Stimulated activated CD4-positive, alpha-beta T cell treated with anti-CD3 and anti-CD28 coated beads, Interleukin-2, amount 100 ng/mL, for 48 hours (primary cell): ENCODE measurements at places on chromosomes 1 and 21.

DNA sequence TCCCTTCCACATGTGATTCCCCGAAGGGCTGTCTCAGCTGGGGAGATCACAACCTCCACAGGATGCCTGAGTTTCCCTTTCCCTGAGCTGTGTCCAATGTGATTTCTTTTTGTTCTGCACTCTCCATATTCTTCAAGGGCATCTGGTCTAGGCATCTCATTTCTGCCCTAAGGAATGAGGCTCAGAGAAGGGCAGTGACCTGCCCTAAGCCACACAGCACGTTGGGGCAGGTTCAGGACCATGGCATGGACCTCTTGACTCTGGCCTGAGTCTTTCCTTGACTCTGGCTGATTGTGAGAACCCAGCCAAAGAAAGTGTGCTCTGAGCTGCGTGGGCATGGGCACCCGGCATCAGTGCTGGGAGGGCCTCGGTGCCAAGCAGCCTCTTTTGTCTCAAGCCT lies 590.3 kb downstream of the PTPRU start:
- DNase-seq: no peak

- DNase-seq: no peak
These were observed 85.0 kb downstream of the MRPL37 start for GRCh38 chr1:54284781-54285529.

DNA sequence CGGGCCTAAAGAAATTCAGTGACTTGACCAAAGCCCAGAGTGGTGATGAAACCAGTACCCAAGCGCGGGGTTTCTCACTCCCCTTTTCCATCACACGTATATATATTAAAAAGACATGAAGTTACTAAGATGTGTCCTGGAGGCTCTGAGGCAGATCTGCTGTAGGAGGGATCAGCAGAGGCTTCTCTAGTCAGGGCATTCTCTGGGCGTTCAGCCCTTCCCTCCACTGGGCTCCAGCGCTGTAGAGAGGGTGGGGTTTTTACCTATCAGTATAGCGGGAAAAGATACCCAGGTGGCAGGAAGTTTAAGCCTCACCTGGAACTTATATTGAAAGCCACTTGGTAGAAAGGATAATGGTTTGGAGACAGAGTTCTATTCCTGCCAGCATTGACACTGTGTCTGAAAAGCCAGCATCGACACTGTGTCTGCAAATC lies 862 bp upstream of the PLEKHO1 start:
- DNase-seq: no peak

DNA sequence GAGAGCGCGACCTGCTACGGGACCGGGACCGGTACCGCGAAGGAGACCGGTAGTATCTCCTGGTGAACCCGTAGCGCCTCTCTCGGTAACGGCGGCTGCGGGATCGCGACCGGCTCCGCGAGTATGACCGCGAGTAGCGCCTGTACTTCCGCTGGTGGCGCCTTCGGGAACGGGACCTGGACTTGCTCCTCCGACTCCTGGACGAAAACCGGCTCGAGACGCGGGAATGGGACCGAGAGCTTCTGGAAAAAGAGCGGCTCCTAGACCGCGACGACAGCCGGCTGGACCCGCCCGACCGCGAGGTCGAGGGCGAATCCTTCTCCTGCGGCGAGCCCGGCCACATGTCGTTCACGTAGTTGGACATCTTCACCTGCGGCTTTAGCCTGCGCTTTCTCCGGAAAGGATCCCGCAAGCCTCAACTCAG lies 642 bp downstream of the RSRP1 start:
- no peak for DNase-seq

DNA sequence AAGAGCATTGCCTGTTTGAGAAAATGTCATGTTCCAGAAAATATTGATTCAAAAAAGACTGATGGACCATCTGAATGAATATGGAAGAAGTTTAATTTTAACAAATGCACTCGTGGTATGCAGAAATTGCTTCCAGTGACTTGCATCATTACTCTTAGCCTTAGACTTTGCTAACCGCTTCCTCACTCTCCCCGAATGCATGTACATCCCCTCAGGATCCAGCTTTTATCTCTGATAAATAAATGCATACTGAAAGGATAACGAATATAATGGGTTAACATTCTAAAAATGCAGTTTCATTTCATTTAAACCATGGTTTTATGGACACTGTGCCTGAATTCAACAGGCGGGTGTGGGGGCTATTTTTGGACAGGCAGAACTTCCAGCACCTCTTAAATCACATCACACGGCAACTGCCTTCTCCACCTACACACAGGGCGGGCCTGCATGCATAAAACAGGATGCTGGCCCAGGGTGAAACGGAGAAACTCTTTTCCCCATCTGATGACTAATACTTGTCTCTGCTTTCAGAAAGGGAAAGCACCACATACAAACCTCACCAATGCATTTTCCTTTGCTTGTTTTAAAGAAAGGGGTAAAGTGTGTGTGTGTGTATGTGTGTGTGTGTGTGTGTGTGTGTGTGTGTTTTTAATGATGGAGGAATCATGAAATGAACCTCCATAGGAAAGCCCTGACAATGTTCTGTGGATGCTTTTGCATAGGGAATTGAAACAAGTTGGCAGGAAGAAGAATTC lies 48.7 kb downstream of the SPAG17 start:
- DNase-seq: peak; percentile 14

DNA sequence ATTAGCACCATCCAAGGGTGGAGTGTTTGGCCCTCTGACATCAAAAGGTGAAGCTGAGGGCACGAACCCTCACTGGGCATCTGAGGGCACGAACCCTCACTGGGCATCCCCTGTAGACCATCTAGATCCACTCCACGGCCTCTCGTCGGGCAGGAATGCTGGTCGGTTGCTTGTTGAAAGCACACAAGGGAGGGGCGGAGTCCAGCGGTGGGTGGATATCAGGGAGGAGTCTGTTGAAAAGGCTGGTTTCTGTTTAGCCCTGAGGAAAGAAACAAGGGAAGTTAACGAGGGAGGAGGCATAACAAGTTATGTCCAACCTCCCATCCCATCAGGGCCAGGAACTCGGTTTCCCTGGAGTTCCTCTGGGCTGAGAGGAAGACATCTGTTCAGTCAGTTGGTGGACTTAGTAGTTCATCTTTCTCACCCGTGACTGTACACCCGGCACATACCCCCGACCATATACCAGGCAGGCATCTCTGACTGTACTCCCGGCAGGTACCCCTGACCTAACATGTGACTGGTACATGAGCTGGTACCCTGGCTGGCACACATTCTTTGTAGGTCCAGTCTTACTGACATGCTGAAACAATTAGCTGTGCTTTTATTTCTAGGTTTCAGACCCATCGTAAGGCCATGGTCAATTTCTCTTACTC lies 32.1 kb upstream of the PDE9A start:
- no peak for DNase-seq

DNA sequence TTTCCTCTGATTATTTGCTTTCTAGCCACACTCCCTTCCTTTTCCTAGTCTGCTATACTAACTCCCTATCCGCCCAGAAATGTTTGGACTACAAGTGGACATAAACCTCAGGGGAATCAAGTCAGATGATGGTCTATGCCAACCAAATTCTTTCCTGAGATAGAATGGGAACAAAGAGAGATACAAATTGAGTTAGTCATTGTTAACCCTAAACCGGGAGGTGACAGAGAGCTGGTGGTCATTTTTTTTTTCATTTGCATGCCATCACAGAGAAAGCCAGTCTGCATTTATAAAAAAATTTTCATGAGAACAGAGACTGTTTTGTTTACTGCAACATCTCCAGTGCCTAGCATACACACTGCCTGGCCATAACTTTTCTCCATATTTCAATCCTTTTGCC lies 35.0 kb downstream of the MYSM1 start:
- DNase-seq: no peak

DNA sequence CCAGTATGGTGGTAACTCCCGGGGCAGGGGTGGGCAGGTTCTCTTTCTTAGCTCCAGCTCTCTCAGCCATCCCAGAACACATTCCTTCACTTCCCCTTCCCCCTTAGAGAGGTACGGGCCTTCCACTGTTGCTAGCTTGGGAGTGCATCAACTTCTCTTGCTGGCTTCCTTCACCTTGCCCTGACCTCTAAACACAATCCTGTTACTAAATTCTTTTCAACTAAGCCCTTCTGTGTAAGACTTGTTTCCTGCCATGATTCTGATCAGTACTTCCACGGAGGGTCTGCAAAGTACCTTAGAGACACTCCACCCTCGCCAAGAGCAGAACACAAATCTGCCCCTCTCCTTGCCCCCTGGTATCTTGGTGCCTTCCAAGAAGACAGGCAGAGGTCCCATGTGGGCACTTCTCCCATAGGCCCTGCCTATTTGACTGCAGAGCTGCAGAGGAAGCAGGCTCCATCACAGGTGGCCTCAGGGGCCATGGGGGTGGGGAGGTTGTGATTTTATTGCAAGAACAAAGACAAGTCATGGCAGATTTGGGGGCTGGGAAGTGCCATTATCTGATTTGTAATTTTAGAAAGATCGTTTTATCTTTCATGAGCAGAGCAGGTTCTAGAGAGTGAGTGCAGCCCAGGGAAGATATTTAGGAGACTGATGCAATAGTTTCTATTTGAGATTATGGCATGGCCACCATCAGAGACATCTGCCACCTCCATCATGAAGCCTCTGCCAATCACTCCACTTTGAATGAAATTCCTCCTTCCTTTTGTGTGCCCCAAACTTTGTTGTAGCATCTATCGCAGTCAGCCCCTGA lies 182.5 kb upstream of the JUN start:
- no peak for DNase-seq

DNA sequence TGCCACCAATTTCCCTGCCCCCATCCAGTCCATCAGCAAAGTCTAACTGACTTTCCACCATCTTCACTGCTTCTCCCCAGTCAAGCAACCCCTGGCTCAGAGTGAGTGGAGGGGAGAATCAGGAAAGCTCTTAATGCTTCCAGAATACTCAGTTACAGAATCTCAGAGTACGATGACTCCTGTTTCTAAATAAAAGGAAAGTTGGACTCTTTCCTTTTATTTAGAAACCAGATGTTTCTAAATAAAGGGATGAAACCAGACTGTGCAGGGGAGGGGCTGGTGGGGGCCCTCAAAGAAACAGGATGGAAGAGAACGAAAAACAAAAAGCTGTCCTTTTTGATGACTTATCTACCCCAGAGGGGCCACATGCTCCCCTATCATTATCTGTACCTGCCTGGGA lies 85.2 kb upstream of the PPM1J start:
- no peak for DNase-seq

GRCh38 chr1:53292690-53293089 lies 35.2 kb downstream of the LRP8 start:
- DNase-seq: no peak

GRCh38 chr1:172498857-172499256 lies 34.1 kb upstream of the SUCO start:
- no peak for DNase-seq

GRCh38 chr1:203127666-203128430 lies at the start of gene ADORA1:
TSS of gene ADORA1 (plus strand) at chr1:203127726. CDS start at chr1:203128842, 1,116 bp downstream.
- no peak for DNase-seq

DNA sequence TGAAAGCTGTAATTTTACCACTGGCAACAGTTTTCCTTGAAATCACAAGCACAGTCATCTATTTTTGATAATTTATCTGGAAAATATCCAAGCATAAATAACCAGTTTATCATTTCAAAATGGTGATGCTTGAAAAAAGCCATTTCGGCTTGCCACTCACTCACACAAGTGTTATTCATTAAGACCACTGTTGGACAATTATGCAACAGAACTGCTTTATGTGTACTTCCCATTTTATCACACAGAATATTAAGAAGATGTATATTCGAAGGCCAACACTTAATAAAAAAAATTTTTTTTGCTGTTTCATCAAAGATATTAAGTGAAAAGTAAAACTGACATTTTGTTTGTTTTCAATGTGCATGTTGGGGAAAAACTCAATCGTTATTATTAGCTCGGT lies 62.3 kb downstream of the EIF4G3 start:
- DNase-seq: no peak

- no peak for DNase-seq
These were observed 27.8 kb downstream of the ASAP3 start for GRCh38 chr1:23456226-23456625.

GRCh38 chr1:119840745-119841144 lies 29.5 kb upstream of the REG4 start:
- no peak for DNase-seq

- no peak for DNase-seq
These were observed 35.4 kb downstream of the RSPH1 start for GRCh38 chr21:42460391-42461184.

GRCh38 chr1:111241797-111242196 lies 14.3 kb downstream of the CHI3L2 start:
- DNase-seq: no peak

GRCh38 chr1:221794079-221794670 lies 52.3 kb upstream of the DUSP10 start:
- DNase-seq: no peak

GRCh38 chr1:164180824-164181223 lies 378.2 kb upstream of the PBX1 start:
- DNase-seq: no peak

GRCh38 chr1:75338616-75339483 lies 204.7 kb downstream of the LHX8 start:
- DNase-seq: no peak

DNA sequence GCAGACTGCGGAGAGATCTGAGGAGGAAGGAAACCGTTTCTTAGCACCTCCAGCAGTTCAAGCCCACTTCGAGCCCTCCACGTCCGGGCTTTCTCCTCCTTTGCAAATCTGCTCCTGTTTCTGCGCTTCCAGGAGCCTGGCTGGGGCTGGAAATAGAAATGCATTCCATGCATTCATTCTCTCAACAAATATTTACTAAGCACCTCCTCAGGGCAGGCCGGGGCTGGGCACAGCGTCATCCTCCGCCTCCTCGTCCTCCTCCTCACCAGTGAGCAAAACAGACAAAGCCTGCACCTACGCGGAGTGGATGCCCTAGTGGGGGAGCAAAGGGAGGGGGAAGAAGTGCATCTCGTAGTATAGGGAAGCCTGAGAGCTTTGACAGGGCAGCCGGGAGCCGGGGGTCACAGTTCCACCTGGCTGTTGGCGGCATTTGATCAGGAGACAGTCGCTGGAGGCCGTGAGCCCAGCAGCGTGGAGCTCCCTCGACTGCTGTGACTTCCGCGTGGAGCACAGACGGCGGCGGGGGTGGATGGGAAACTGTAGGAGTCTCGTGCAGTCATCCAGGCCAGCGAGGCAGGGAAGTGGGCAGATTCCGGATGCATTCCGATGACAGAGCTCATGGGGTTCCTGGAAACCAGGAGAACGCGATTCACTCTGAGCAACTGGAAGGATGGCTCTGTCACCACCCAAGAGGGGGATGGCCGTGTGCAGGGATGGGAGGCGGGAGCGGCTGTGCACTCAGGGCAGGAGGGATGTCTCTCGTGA lies 93.5 kb downstream of the SIK1 start:
- DNase-seq: no peak

GRCh38 chr1:181077576-181078242 lies 10.8 kb upstream of the IER5 start:
- DNase-seq: no peak

- DNase-seq: no peak
These were observed 76.6 kb downstream of the GIPC2 start for GRCh38 chr1:78122389-78122788.

GRCh38 chr1:231385416-231385748 lies 36.7 kb downstream of the EGLN1 start:
- no peak for DNase-seq
